ENCODE measurements at places on chromosomes 13 and 19.
A peak's percentile ranks its signal among the peaks of the same experiment; 100 is the strongest.

- DNase-seq, result no peak
Observed at GRCh38 chr13:76754414-76754813, 131.8 kb downstream of the KCTD12 start.

- no peak for DNase-seq
Observed at GRCh38 chr13:29906432-29907011, 56.1 kb upstream of the UBL3 start.

DNA sequence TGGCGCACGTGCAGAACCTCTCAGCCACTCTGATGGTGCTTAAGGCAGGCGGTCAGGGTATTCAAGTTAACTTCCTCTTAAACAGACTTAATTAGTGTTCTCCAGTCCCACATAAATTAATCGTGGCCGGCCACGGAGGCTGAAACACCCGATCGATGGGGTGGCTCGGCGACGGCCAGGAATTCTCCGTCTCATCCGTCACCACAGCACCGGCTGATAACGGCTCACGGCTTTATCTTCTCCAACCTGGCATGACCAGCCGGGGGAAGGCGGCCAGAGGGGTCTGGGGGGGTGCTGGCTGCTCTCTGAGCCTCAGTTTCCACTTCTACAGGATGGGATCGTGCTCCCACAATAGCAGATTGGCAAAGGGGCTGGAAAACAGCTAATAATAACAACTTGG, 32.6 kb upstream of the TCF3 start:
- DNase-seq, result no peak

DNA sequence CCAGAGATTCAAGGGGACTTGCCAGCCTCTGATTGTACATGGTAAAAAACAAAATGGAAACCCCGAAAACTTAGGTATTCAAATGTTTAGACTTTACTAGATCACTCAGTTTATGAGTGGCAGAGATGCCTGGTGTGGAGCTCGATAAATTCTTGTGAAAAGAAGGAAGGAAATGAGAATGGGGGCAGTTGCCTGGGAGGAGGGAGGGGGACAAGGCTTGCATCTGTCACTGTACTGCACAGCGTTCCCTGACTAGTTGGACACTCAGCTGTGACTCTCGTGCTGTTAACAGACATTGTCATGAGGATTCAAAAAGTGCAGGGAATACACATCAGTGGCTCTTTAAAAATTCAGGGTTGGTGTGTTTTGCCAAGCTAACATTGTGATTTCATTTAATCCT, 232.9 kb downstream of the ZIC5 start:
- no peak for DNase-seq

GRCh38 chr19:57682226-57682766, 519 bp downstream of the ZNF551 start:
- DNase-seq, result no peak

GRCh38 chr13:59745392-59745788, 418.3 kb downstream of the DIAPH3 start:
- DNase-seq, result no peak

- no peak for DNase-seq
Observed at GRCh38 chr19:39531834-39532232, 819 bp downstream of the EID2B start.

- DNase-seq, result no peak
Observed at GRCh38 chr13:110560601-110561343, 750 bp downstream of the RAB20 start.

- no peak for DNase-seq
Observed at GRCh38 chr13:89554801-89555200, 1792.7 kb upstream of the MIR17HG start.

DNA sequence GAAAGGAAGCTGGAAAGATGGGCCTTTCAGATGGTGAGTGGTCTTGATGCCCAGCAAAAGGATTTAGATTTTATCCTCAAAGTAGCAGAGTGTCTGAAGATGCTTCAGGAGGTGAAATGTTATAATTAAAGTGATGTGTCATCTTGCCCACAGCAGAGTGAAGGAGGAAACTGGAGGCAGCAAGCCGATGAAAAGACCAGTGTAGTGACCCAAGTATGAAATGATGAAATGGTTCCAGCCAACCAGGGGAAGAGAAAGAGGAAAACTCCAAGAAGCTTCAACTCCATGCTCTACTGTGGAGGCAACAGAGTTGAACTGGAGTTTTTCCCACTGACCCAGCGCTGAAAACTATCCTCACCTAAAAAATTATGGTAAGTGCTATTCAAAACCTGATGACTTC, 66.7 kb downstream of the FOXO1 start:
- no peak for DNase-seq

DNA sequence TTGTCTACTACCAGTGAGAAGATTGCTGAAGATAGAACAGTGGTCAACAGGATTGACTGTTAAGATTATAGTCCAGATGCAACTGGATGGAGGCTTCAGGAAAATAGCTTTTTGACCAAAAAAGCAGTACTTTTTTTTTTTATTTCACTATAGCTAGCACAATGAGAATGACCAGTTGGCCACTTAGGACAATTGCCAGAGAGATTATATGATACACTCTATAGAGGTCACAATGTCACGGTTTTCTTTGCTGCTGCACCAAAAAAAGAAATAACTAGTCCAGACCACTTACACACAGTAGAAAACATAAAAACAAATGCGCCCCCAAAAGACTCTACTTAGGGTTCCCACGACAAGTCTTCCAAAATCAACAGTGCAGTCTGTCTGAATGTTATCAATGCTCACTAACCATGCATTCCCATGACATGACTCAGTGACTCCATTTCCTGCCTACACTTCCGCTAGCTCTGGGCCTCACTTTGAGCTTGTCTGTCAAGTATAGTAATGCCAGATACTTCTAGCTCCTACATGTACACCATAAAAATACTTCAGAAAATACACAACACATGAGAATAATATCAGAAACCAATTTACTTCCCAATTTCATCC, 209.1 kb upstream of the STARD13 start:
- DNase-seq, result peak; percentile 29

GRCh38 chr13:73063166-73063565, 4.4 kb downstream of the KLF5 start:
- DNase-seq, result no peak

- DNase-seq, result peak; percentile 72
Observed at GRCh38 chr13:110916301-110917142, 1.7 kb upstream of the ANKRD10 start.

- no peak for DNase-seq
Observed at GRCh38 chr19:4326837-4327251, 11.8 kb downstream of the STAP2 start.

- no peak for DNase-seq
Observed at GRCh38 chr19:6685962-6686627, 16.1 kb upstream of the TNFSF14 start.

- no peak for DNase-seq
Observed at GRCh38 chr19:28075229-28075628, 1137.7 kb downstream of the UQCRFS1 start.

- DNase-seq, result peak; percentile 29
Observed at GRCh38 chr13:47708386-47708785, 292.7 kb downstream of the SUCLA2 start.

DNA sequence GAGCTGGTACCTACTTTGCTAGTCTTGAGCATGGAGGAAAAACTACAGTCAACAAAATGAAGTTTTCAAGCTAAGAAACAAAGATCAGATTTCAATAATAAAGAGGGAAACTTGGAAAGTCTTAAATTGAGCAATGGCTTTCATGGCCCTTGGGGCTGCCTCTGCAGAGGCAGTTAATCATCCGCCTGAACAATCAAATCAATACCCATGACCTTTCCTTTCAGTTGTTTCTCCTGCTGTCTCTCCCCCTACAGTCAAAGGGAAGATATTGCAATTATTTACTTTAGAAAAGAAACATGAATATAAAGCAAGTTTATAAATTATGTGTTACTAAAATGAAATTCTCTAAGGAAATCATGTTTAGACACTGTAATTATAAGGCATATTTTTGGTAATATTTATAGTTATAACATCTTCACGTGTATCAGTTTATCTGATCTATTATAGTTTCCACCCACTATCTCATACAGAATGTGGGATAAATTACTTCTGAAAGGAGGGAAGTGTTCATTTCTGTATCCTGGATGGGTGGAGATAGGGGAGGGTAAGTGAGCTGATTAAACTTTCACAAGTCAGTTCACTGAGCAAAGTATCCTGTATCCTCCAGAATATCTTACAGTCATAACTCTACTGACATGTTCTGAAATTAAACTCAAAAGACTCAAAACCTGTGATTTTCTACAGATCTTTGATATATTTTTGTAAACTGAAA, 72.4 kb upstream of the TSC22D1 start:
- peak; percentile 17 for DNase-seq

- DNase-seq, result no peak
Observed at GRCh38 chr19:45717983-45718650, 12.6 kb downstream of the FBXO46 start.

DNA sequence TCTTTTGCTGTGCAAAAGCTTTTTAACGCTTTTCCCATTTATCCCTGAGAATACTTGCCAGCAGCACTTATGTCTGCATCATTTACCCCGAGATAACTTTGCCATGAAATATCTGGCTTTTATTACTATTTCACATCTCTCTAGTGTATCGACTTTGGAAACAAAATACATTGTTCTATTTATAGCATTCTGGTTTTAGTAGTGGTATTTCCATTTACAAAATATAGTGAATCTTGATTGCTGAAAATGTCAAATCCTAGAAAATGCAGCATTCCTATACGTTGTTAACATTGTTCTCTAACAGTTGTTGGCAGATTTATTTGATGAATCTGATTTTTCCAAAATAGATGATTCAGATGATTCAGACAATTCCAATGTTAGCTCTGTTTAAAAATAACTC, 189.3 kb upstream of the SPRY2 start:
- DNase-seq, result no peak

DNA sequence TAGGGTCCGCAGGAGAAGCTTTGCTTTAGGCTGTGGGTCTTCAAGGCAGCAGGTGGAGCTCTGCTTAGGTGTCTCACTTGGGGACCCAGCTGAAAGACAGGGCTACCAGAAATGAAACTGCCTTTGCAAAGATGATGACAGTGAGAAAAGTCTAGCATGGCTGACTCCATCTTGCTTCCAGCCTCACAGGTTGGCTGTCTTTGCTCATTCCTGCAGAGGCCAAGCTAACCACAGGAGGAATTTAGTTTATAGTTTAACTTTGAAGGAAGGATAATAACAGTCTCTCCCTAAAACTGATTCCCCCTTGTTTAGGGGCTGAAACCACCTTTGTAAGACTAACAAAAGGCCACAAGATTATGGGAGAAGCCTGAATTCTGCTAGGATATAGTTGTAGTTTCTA, 252.4 kb downstream of the UQCRFS1 start:
- no peak for DNase-seq

GRCh38 chr13:46006688-46007452, 45.7 kb downstream of the ZC3H13 start:
- DNase-seq, result no peak

DNA sequence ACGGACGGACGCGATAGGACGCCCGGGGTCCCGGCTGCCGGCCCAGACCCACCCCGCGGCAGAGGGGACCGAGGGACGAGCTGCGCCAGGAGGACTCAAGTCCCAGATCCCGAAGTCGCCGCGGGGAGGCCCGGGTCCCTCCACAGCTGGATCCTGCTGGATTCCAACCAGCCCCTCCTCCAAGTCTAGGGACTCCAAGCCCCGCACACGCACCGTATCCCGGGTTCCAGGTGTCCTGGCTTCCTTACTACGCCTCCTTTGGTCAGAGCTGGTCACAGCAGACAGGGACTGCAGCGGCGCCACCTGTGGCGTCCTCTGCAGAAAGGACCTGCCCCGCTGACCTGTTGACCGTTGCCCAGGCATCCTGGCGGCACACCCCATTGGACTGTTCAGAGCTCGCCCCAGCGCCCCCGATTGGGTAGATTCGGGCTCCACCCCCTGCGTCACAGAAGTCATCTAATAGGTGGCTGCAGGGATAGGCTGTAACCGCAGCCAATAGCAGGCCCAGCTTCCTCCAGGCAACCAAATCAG, 29.0 kb upstream of the ZNF709 start:
- no peak for DNase-seq

All from AG08395 (cell line).